ENCODE measurements at places on chromosomes 16 and 17. TPM values are rescaled to one million over a fixed set of nuclear protein-coding genes. Genes with fewer than 3 reads are reported as not detected.

- no peaks in the 10 kb centered on the region for H3K36me3 ChIP-seq
- no peak overlapping the region for H3K27ac ChIP-seq
- peaks cover 25% of the 10 kb centered on the region for H3K4me1 ChIP-seq
- no peak overlapping the region for H3K4me3 ChIP-seq
Observed at GRCh38 chr17:49891694-49892389, 44.0 kb upstream of the TAC4 start.

DNA sequence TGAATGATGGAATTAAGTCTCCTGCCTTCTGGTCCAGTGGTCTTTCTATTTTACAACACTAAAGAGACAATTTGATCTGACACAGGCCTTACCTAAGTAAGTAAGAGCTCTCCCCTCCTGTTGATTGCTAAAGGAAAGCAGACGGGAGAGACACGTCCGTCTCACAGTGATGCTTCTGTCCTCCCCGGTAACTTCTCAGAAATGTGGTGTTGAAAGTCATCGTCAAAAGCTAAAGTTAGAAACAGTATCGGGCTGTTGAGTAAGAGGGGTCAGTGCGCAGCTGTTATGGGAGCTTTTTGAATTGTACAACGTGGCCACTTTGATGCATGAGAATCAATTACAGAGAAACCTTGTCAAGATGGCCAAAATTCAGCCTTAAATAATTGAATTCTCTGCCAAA, 1.9 kb upstream of the RBFOX1 start:
- DNase-seq: no peak
- H3K27ac ChIP-seq: no peak overlapping the region
- no peaks in the 10 kb centered on the region for H3K36me3 ChIP-seq
- no peak overlapping the region for H3K4me3 ChIP-seq

PER1 gene
- 134 TPM for total RNA-seq

GRCh38 chr16:53123747-53124146, 69.0 kb downstream of the CHD9 start:
- no peak for DNase-seq
- H3K27ac ChIP-seq: no peak overlapping the region
- no peaks in the 10 kb centered on the region for H3K4me1 ChIP-seq
- no peaks in the 10 kb centered on the region for H3K36me3 ChIP-seq

DNA sequence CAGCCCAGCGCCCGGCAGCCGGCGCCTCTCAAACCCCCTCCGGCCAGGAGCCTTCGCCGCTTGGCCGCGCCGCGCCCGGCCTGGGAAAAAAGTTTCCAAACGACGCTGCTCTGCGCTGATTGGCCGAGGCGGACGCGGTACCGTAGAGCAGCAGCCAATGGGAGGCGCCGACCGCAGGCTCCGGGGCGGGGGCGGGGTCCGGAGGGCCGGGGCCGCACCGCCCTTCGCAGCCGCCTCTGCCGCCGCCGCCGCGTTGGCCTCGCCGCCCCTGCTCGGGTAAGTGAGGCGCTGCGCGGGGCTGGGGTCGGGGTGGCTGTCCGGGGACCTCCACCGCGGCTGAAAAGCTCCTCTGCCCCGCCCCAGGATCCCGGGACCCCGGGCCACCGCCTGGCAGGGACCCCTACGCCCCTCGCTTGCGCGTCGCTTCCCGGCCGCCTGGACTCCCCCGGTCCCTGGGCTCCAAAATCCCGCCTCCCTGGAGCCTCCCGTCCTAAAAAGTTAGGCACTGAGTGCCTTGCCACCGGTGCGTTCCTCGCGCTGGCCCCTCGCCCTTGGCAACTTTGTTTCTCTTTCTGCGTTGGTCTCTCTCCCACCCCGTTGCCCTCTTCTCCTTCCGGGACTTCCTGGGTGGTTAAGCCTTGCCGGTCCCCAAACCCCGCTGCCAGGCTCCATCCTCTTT, at the start of gene NDE1:
Gene NDE1 (plus strand): TSS at position 227 of the 679 bp plus-strand sequence. CDS start 14,534 bp downstream, outside the sequence.
- H3K4me3 ChIP-seq: peak within 1 kb of the TSS; percentile 78
- H3K4me1 ChIP-seq: peaks cover 16% of the 10 kb centered on the region
- no peaks in the 10 kb centered on the region for H3K36me3 ChIP-seq
- peak; percentile 93 for DNase-seq

RNF135 gene
- 24.8 TPM for total RNA-seq

GRCh38 chr16:27498916-27499658, 50.6 kb downstream of the GTF3C1 start:
- H3K4me3 ChIP-seq: no peak overlapping the region
- H3K4me1 ChIP-seq: peaks cover 35% of the 10 kb centered on the region
- no peaks in the 10 kb centered on the region for H3K27me3 ChIP-seq
- peaks cover 66% of the 10 kb centered on the region for H3K36me3 ChIP-seq

DNA sequence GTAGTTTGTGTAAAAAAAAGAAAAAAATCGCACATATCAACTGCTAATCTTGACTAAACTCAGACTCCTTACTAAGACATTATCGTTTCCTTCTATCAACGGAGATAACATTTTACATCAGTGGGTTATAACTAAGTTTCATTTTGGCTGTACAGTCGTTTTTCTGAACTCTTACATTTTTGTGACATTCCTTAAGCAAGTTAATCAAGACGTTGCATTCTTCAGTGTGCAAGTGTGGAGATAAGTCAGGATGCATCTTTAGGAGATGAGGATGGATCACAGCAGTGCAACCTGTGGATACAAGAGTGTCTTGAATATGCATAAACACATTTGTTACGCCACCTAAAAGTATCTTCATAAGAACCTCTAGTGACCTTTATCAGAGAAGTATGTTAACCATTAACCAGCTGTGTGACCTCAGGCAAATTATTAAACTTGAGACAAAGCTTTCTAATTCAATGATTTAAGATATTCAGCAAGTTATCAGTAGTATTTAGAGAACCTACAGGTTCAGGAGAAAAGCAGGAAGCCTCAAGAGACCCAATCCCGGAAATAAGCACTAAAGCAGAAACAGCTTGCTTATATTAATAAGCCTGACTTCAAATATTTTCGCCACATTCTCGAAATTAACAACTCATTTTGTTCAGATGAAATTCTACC, 9.4 kb downstream of the CMC2 start:
- no peaks in the 10 kb centered on the region for H3K27me3 ChIP-seq
- H3K27ac ChIP-seq: no peak overlapping the region
- no peak overlapping the region for H3K4me3 ChIP-seq
- H3K4me1 ChIP-seq: peaks cover 6% of the 10 kb centered on the region

Data from thyroid gland (tissue), 4 donors.